Activated CD4-positive, alpha-beta T cell treated with anti-CD3 and anti-CD28 coated beads, Interleukin-2, amount 10 ng/mL, durations not matched to agents 24 days and 14 days (primary cell): ENCODE measurements at places on chromosomes 2 and 18. TPM values are rescaled to one million over a fixed set of nuclear protein-coding genes. Genes with fewer than 3 reads are reported as not detected.
A peak's percentile ranks its signal among the peaks of the same experiment; 100 is the strongest.

DNA sequence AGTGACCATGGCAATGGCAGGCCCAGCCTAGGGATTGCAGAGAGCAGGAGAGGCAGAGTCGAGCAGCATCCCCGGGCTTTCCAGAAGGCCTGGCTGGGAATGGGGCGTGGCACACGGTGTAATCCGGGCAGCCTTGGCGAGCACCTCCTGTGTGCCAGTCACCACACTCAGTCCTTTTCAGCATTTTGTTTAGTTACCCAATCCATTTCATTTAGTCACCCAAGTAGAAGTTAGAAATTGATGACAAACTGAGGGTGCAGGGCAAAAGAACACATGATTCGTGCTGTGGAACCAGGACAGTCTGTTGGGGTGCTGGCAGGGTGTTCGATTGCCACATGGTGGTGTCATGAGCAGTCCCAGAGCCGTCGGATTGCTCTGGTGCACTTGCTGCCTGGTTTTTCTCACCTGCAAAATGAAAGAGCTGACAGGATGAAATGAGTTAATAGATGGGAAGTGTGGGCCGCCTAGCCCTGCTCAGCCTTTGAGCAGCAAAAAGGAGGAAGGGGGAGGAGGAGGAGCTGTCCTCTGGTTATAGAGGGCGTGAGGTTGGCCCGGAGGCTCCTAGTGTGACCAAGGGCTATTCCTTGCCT is 299.4 kb downstream of the AGAP1 start:
- DNase-seq: no peak

GRCh38 chr2:231680285-231680991 is 27.9 kb upstream of the PTMA start:
- no peak for DNase-seq

DNA sequence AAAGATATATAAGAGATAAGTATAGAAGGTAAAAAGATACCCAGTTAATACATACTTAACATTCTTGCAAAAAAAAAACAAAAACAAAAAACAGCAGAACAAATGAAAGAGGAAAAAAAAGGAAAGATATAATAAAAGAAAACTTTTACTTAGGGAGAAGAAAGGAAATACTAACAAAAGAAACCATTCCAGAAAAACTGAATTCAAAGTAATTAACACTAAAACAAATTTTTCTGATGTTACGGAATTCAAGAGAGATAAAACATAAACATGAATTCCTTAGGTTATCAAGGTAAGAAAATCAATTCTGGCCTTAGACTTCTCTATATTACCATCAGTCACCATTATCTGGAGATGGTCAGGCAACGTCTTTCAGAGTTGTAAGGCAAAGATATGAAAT is 261.8 kb downstream of the ZEB2 start:
- peak; percentile 15 for DNase-seq

- no peak for DNase-seq
These were observed 30.7 kb downstream of the SH2D6 start for GRCh38 chr2:85449214-85449588.

- no peak for DNase-seq
These were observed 92.4 kb downstream of the CABLES1 start for GRCh38 chr18:23227726-23228070.

DNA sequence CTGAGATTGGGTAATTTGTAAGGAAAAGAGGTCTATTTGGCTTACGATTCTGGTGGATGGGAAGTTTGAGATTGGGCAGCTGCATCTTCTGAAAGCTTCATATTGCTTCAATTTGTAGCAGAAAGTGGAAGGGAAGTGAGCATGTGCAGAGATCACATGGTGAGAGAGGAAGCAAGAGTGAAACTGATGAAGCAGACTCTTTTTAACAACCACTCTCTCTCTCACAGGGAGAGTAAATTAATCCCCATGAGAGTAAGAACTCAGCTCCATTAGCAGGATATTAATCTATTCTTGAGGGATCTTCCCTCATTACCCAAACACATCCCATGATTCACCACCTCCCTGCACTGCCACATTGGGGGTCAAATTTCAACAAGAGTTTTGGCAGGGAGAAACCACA is 298.5 kb upstream of the CELF4 start:
- DNase-seq: no peak

DNA sequence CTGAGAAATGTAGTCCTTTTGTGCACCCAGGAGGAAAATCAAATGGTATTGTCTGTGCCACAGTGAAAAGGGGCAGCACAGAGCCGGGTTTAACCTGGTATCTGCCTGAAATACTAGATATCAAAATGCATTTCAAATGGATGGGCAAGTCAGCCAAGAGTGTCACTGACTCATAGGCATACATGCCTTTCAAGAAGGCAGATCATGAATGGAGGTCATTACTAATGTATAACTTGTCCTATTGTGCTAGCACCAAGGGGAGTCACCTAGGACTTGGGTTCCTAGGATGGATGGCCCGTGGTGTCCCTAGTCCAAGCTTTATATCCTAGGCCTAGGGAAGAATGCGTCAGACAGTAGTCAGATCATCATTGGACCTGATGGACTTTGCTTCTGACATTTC is 49.9 kb downstream of the TCF7L1 start:
- DNase-seq: no peak

The STARD6 gene
- total RNA-seq: not detected in 2 replicates
